ENCODE measurements at places on chromosomes 3 and 15. TPM values are rescaled to one million over a fixed set of nuclear protein-coding genes. Genes with fewer than 3 reads are reported as not detected.

The CPEB1 gene
- 32.7 TPM for total RNA-seq

The CCDC33 gene
- not detected for total RNA-seq

The ZBTB38 gene
- 29.9 TPM for total RNA-seq

- DNase-seq: no peak
Observed at GRCh38 chr3:141074529-141074928, 23.4 kb downstream of the SPSB4 start.

The GOLGA6L26 gene
- not detected for total RNA-seq

DNA sequence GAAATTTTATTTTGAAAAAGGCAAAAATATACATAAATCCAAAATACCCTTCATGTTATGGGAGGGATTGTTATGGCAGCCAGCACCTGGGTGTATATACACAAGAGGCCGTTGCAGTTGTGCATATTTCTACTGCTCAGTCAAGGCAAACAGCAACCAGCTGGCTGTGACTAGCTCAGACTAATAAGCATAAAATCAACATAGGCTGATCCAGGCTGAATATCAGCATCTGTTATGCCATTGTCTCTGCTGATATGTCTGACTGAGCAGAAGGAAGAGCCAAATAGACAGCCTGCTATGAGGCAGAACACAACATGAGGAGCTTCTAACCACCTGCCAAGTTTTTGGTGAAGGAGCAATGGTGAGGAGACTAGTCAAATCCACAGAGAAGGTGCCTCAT lies 457.5 kb upstream of the ALCAM start:
- DNase-seq: peak; percentile 74

- DNase-seq: no peak
Observed at GRCh38 chr3:197936819-197937384, 13.1 kb upstream of the RPL35A start.

The SOX2 gene
- not detected for total RNA-seq

DNA sequence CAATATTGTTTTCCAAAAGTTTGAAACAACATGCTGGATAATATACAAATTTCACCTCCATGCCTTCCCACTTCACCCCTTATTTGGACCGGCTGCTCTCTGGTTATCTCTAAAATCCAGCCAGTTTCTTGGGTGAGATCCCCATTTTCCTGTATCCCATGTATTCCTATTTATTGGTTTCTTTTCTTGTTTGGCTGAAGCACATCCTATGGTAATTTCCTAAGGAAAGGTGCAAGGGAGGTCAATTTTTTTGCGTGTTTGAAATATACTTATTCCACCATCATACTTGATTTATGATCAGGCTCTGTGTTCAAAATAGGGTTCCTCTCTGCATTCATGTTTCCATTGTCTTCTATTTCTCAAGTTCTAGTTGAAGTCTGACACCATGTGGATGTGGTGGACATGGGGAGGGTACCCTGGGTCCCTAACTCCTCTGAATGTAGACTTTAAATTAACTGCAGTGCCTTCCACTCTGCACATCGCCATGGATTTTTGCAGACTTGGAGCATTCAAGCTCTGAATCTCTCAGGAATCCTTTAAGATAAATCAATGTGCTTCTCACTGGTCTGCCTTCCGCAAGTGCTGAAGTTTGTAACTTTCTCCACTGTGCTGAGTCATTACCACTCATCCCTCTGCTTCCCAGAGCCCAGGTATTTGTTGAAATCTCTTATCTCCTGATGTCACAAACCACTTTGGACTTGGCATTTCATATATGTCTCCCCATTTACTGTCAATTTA lies 52.1 kb upstream of the TLE3 start:
- no peak for DNase-seq

The WNT7A gene
- not detected for total RNA-seq

The CLASP2 gene
- total RNA-seq: 12.1 TPM

DNA sequence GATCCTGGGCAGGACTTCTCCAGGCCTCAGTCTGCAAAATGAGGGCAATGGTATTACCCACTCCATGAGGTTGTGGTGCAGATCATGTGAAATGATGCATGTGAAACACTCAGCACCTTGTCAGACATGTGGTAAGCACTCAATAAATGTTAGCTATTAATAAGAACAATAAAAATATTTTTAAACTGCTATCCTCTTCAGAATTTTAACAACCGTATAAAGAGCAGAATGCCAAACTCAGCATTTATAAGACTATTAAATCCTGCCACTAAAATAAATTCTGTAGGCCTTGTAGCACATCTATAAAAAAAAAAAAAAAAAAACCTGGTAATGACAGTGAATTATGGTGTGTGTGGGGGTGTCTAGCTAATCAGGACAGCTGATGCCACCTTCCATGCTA lies 213.9 kb upstream of the UMPS start:
- no peak for DNase-seq

GRCh38 chr3:190429681-190430080 lies 20.0 kb downstream of the TMEM207 start:
- no peak for DNase-seq

GRCh38 chr3:86481031-86481430 lies 509.9 kb downstream of the VGLL3 start:
- no peak for DNase-seq

GRCh38 chr3:88219138-88219792 lies 69.5 kb downstream of the C3orf38 start:
- DNase-seq: peak; percentile 21

The DUOXA2 gene
- not detected for total RNA-seq

DNA sequence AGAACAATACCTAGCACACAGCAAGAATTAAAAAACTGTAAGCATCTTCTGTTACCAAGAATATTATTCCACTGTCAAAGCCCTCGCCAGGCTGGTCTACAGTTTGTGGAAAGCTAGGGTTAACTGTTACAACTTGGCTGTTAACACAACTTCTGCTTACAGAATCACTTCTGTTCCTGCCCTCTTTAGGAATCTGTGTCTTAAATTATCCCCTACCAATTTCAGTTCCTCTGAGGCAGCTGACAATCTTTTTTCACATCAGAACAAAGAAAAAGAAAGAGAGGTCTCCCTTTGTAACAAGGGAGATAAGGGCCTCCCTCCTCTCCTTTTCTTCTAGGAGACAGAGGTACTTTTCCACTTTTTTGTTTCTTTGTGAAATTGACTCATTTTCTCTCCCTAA lies 188.9 kb downstream of the FMN1 start:
- DNase-seq: no peak

- DNase-seq: peak; percentile 86
Observed at GRCh38 chr15:88913017-88913849, at the start of gene MFGE8. Gene MFGE8 (minus strand): TSS chr15:88913379. CDS start chr15:88913319, 60 bp downstream.

The CCDC32 gene
- total RNA-seq: 9.3 TPM

The FOXL2NB gene
- total RNA-seq: not detected

Measured in MG63 (cell line).